ENCODE measurements at places on chromosomes 16 and 17.

DNA sequence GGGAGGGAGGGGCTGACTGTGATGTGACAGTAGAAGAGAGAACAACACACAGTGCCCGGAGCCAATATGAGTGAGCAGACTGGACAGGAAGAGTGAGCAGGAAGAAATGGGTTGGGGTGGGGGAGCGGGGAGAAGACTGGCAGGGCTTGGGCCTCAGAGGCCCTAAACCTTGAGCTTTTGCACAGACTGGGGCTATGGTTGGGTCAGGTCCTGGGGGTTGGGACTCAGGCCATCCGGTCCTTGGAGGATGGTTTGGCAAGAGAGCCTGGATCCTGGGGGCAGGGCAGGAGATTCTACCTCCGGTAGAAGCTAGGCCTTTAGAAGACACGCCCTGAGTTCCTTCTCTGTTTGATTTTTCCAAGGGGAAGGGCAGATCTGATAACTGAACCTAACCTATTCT lies 1.1 kb downstream of the CAMTA2 start:
- DNase-seq, result no peak

- no peak for DNase-seq
These were observed 116.2 kb downstream of the GNAO1 start for GRCh38 chr16:56307534-56307873.

GRCh38 chr16:75620326-75621169 lies 2.5 kb downstream of the ADAT1 start:
- DNase-seq, result no peak

GRCh38 chr17:48159232-48159631 lies 51.7 kb downstream of the SNX11 start:
- DNase-seq, result no peak

- no peak for DNase-seq
These were observed 7.5 kb downstream of the CTU2 start for GRCh38 chr16:88713568-88714419.

DNA sequence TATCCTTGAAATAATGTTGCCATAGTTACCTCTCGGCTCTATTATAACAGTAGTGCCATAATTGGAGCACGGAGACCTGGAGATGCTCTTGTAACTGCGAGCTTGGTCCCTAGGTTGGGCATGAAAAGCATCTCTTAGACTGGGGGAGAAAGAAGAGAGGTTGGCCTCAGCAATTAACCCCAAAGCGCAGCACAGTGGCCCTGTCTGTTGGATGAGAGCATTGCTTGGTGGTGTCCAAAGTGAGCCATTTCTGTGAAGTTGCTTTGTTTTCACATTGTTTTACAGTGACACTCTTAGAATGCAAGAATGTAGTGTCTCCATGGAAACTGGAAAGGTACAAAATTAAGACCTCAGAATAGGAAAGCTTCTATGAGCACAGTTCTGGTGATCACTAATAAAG lies 660.7 kb upstream of the EEF2KMT start:
- no peak for DNase-seq

DNA sequence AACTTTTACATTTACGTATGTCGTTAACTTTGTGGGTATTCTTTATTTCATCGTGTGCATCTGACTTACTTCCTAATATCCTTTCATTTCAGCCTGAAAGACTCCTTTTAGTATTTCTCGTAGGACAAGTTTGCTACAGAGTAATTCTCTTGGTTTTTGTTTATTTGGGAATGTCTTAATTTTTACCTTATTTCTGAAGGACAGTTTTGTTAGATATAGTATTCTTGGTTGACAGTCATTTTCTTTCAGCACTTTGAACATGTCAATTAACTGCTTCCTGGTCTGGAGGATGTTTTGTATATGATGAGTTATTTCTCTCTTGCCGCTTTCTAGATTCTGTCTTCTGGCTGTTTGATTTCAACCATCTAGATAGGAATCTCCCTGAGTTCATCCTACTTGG lies 109.2 kb upstream of the NACA2 start:
- no peak for DNase-seq

GRCh38 chr17:29619251-29619650 lies 3.5 kb downstream of the CORO6 start:
- no peak for DNase-seq

DNA sequence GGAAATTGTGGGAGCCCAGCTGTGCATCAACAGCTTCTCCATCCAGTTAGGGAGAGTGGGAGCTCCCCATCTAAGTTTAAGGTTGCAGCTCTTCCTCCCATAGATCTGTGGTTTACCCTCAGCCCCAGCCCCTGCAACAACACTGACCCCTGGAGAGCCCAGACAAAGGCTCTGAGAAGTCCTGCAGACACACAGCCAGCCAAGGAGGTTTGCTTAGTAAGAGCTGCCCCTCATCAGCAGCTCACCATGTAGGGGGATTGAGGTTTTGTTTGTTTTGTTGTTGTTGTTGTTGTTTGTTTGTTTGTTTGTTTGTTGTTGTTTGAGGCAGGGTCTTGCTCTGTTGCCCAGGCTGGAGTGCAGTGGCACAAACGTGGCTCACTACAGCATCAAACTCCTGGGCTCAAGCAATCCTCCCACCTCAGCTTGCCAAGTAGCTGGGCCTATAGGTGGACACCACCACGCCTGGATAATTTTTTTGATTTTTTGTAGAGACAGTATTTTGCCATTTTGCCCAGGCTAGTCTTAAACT lies 138.6 kb downstream of the CLEC16A start:
- no peak for DNase-seq

- DNase-seq, result no peak
These were observed 39.2 kb upstream of the GSE1 start for GRCh38 chr16:85573696-85574641.

GRCh38 chr16:25010542-25010941 lies 4.6 kb downstream of the ARHGAP17 start:
- no peak for DNase-seq

DNA sequence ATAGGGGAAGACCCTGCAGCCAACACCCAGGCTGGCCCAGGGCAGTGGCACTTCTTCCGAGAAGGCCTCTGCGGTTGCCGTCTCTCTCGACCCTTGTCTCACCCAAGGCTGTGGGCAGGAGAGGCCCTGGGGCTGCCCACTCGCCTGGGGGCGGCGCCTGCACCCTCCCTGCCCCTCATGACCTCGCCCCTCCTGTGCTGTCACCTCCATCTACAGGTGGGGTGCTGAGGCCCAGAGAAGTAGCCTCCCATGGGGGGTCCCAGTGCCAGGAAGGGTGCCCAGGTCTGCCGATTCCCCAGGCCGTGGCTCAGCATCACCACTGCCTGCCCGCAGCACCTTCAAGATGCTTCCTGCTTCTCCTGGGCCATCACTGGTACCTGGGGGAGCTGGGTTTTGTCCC lies 992 bp downstream of the NLRC3 start:
- DNase-seq, result no peak

DNA sequence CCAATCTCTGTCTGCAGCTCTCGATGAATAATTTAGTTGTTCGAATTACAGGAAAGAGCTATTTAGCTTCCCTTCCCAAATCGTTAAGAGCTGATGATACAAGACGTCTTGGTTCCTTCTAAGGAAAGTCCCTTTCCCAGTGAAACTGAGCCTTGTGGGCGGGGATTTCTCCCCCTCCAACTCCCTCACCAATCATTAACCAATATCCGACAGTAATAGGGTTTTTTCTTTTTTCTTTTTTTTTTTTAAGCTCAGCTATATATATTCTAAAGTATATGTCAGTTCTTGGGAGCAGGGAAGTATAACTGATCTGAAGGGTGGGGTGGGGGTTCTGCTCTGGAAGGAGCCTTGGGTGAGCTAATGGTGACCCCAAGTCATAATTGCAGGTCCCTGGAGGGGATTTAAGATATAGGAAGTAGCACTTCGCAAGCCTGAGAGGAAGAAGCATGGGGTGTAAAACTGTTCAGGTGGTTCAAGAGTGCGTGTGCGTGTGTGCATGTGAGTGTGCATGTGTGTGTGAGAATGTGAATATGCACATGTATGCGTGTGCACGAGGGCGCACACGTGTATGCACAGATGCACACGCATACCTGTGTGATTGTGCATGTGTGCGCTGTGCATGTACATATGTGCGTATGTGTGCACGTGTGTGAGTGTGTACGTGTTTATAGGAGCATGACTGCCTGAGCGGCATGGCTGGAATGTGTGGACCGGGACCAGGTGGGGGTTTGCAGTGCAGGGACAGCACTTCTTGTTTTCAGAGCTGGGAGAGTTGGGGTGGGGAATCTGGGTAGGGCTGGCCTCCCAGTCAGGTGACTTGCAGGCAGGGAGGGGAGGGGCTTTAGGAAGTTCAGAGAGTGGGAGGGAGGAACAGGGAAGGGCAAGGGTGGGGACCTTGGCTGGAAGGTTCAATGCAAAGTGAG lies 42.7 kb downstream of the SOCS3 start:
- DNase-seq, result no peak

- no peak for DNase-seq
These were observed 7.5 kb downstream of the KRT12 start for GRCh38 chr17:40859536-40859935.

GRCh38 chr17:37478187-37478586 lies 11.5 kb upstream of the DUSP14 start:
- DNase-seq, result no peak

- DNase-seq, result no peak
These were observed 6.6 kb downstream of the SEZ6 start for GRCh38 chr17:28999206-28999605.

DNA sequence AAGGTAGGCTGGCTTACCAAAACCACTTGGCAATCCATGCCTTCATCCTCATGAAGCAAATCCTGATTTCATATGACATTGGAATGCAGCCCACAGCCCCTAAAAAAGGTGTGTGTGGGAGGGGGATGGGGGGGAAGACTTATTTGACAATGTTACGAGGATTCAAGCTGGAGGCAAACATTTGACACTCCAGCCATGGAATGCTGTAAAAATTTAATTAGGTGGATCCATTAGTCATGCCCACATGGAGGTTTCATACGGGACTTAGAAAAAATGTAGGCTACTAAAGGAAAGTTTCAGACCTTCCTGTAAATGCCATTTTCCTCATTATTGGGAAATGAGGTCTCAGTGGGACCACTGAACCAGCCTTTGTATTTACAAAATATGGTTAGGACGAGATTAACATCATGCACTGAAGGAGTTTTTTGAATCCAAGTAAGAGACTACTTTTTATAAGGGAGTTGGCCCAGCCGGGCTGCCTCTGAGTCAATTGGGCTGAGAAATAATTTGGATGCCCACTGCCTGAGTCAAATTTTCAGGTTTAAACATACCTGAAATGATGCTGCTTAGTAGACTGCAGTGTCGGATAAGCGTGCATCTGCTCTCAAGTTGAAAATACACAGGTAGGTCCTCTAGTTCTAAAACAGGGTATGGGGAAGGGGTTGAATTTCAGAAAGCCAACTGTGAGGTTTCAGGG lies 44.6 kb upstream of the MAF start:
- DNase-seq, result no peak

GRCh38 chr17:63940584-63940983 lies 8.5 kb upstream of the CD79B start:
- DNase-seq, result no peak

GRCh38 chr17:70181376-70181775 lies 12.0 kb downstream of the KCNJ2 start:
- DNase-seq, result no peak

GRCh38 chr17:17226451-17227265 lies 10.3 kb downstream of the FLCN start:
- no peak for DNase-seq

GRCh38 chr17:38873640-38874380 lies 4.0 kb downstream of the LASP1 start:
- DNase-seq, result no peak

DNA sequence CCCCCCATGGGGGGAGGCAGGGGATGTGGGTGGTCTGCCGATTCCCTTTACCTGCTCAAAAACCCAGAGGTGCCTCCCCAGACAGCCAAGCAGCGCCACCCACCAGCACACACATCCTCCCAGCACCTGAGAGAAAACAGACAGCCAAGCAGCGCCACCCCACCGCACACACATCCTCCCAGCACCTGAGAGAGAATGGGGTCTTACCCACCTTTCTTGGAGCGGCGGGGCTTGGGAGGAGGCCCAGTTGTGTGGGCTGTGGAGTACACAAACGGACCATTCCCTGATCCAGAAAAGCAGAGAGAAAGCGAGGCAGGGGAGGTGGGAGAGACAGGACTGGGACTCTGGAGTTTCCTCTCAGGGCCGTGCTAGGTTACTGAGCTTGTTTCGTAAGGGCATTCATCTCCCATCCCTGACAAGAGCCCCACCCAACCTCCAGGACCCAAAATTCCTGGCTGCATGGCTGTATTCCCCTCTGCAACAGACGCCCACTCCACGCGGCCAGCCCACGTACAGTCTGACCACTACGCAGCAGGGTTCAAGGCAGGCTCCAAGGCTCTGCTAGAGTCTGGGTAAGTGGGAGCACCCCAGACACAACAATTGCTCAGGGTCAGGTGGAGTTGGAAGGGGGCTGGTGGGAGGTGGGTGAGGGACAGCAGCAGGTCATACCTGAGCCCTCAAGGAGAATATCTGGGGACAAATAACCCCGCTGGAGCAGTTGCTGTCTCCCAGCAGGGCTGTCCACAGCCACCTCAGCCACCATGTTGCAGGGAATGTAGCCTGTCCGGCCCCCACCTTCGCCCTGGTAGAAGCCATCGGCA lies 22.3 kb downstream of the TSPOAP1 start:
- no peak for DNase-seq

DNA sequence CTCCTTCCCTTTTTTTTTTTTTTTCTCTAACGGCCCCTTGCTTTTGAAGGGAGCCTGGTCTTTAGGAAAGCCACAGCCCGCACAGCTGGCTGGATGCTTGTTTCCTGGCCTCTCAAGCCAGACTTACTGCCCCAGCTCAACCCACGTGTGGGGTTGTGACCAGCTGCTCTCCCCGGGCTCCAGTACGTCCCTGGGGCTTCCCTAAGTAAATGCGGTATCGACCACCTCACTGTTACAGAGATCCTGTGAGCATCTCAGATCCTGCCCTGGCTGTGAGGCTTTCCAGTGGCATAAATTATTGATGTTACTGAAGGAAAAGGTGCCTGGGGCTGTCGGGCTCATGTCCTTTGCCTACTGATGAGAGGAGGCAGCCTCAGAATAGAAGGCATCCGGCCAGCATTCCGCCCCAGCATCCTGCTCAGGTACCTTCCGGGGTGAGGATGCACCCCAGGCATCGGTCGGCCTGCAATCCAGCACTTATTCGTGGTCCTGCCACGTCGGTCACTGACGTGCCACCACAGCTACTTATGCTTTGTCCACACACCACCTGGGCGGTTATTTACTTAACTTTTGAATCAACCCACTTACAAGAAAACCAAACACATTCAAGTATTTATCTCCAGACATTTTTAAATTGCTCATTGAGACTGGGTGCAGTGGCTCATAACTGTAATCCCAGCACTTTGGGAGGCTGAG lies 9.6 kb downstream of the GPRC5B start:
- no peak for DNase-seq

GRCh38 chr17:52947418-52947817 lies 788.9 kb upstream of the CA10 start:
- no peak for DNase-seq

GRCh38 chr17:7684851-7685532 lies 2.3 kb downstream of the TP53 start:
- no peak for DNase-seq

DNA sequence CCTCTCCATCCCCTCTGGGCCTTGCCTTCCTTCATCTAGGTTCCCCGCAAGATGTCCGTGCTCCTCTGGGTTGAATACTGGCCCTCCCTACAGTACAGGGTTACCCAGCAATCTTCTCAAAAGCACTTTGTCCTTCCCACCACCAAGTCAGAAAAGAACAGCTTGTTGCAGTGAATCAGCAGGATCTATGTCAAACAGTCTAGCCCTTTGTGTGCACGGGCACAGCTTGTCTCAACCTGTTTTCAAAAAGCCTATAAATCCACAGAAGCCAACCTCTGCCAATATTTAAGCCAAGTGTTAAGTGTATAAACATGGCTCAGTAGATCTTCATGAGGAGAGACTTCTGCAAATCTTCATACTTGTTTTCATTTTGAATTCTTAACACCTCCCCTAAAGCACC lies 25.2 kb downstream of the C17orf67 start:
- no peak for DNase-seq

Measured in GM06990 (cell line).